ENCODE measurements at places on chromosomes 2 and 18.
A peak's percentile ranks its signal among the peaks of the same experiment; 100 is the strongest.

- no peak for DNase-seq
Observed at GRCh38 chr2:237546040-237546875, 20.1 kb upstream of the PRLH start.

- no peak for DNase-seq
Observed at GRCh38 chr2:63775191-63775590, 66.5 kb upstream of the UGP2 start.

GRCh38 chr2:54012538-54013141 lies 41.8 kb upstream of the PSME4 start:
- DNase-seq: no peak

- DNase-seq: no peak
Observed at GRCh38 chr18:25256439-25256838, 95.5 kb downstream of the ZNF521 start.

DNA sequence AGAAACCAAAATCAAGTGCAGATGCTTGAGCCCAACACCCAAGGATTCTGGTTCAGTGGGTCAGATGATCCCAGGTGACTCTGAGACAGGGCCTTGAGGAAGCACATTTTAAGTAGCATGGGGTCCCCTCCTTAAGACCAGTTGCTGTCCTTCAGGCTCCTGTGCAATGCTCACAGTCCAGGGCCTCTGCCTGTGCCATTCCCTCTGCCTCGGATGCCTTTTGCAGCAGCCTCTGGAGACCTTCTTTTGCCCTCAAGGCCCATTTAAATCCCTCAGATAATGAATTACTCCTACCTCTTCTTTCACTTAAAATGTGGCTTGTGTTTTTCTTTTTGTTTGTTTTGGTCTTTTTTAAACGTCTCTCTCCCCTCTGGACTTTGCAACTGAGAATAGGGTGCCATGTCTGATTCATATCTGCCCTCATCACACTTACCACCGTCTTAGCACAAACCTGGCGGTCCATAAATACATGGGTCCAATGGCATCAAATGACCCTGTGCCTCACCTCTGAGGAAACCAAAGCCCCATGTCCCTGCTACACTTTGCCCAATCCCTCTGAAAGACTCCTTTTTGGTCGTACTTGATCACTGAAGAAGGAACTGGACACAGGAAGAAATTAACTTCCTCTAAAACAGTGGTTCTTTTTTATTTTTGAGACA lies 14.2 kb downstream of the ACTG2 start:
- DNase-seq: no peak

GRCh38 chr2:53768242-53768542 lies 588 bp downstream of the CHAC2 start:
- DNase-seq: peak; percentile 57

GRCh38 chr2:134262684-134263083 lies 8.8 kb downstream of the MGAT5 start:
- DNase-seq: no peak

DNA sequence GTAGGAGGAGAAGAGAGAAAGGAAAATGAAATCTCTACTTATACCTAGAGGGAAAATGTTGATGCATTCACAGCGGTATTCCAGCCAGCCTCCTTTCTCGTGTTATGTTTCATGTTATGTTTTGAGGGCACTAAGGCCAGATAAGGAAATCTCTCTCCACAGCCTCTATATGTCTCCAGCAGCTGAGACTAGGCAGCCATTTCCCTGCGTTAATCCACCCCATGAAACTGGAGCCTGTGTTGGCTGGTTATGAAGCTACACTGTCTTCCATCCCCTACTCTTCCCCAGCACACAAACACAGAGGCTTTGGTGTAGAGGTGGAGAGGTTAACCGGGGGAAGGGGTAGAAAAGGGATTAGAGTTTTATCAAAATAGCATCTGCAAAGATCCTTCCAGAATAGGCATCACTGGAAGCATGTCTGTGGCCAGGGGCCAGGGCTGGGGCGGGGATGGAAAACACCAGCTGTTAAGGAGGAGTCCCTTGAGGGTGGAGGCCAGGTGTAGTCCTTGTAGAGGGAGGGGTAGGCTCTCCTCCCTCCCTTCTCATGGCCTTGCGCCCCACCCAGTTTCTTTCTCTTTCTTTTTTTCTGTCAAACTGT lies 100.9 kb upstream of the TNP1 start:
- no peak for DNase-seq

- no peak for DNase-seq
Observed at GRCh38 chr18:75025573-75025972, 183.4 kb downstream of the PTGR3 start.

GRCh38 chr2:176526995-176527901 lies 258.0 kb downstream of the MTX2 start:
- DNase-seq: no peak

GRCh38 chr18:29250259-29250658 lies 1073.3 kb upstream of the CDH2 start:
- no peak for DNase-seq

- no peak for DNase-seq
Observed at GRCh38 chr18:23258566-23259469, 123.5 kb downstream of the CABLES1 start.

GRCh38 chr2:20050104-20050645 lies 1.3 kb downstream of the LAPTM4A start:
- DNase-seq: no peak

GRCh38 chr18:31487246-31488015 lies 10.5 kb upstream of the DSG2 start:
- DNase-seq: no peak

DNA sequence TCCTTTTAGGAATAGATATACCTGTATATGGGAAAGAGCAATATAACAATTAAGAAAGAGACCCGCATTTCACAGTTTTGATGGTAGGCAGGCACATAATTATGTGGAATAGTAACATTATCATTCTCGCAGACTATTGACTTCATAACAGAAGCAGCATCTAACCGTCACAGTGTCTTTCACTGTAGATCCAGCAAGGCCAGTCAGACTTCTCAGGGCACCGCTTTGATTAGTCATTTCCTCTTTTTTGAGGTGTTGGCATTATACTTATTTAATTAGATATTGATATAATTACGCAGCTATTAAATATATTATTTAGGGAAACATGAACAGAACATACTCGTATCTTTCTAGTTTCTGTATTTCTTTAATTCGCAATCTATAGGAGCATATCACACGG lies 176.4 kb downstream of the NAPG start:
- no peak for DNase-seq

GRCh38 chr2:170974304-170974993 lies 45.4 kb downstream of the GORASP2 start:
- no peak for DNase-seq

- DNase-seq: no peak
Observed at GRCh38 chr2:124678043-124678442, 653.0 kb downstream of the CNTNAP5 start.

All from head of caudate nucleus (tissue), 42 donors.